ENCODE measurements at places on chromosomes 5 and 9. TPM values are rescaled to one million over a fixed set of nuclear protein-coding genes. Genes with fewer than 3 reads are reported as not detected.

The HAVCR2 gene
- 3.7 TPM for total RNA-seq

The DNAH5 gene
- not detected for total RNA-seq

The SLC6A19 gene
- total RNA-seq, result not detected

The OR1J1 gene
- total RNA-seq, result not detected

The TAS2R1 gene
- total RNA-seq, result not detected

The MYOZ3 gene
- not detected for total RNA-seq

The PDGFRB gene
- not detected for total RNA-seq

The ITGA2 gene
- 0.09 TPM for total RNA-seq

The CDC23 gene
- total RNA-seq, result 36.7 TPM

The ANKRD31 gene
- 0.13 TPM for total RNA-seq

The CCL27 gene
- 0.68 TPM for total RNA-seq

The WNK2 gene
- total RNA-seq, result 194 TPM

The TRMO gene
- total RNA-seq, result 9.3 TPM

The BTNL9 gene
- 232 TPM for total RNA-seq

The IL3 gene
- total RNA-seq, result not detected

The BRD8 gene
- total RNA-seq, result 92.7 TPM

The FCN1 gene
- 0.42 TPM for total RNA-seq

The IL4 gene
- total RNA-seq, result not detected

The ENTREP1 gene
- not detected for total RNA-seq

The STKLD1 gene
- total RNA-seq, result 1.4 TPM

The TSLP gene
- total RNA-seq, result not detected

The CCL28 gene
- total RNA-seq, result not detected

The FGFR4 gene
- 3.5 TPM for total RNA-seq

The ANGPTL2 gene
- not detected for total RNA-seq

The KIF4B gene
- total RNA-seq, result not detected

The TAF11L10 gene
- not detected for total RNA-seq

The NUTM2G gene
- not detected for total RNA-seq
